ELR (cell line): ENCODE measurements at places on chromosomes 12 and 14.
A peak's percentile ranks its signal among the peaks of the same experiment; 100 is the strongest.

- DNase-seq = no peak
Measured at GRCh38 chr12:70994217-70994788, 73.8 kb upstream of the PTPRR start.

DNA sequence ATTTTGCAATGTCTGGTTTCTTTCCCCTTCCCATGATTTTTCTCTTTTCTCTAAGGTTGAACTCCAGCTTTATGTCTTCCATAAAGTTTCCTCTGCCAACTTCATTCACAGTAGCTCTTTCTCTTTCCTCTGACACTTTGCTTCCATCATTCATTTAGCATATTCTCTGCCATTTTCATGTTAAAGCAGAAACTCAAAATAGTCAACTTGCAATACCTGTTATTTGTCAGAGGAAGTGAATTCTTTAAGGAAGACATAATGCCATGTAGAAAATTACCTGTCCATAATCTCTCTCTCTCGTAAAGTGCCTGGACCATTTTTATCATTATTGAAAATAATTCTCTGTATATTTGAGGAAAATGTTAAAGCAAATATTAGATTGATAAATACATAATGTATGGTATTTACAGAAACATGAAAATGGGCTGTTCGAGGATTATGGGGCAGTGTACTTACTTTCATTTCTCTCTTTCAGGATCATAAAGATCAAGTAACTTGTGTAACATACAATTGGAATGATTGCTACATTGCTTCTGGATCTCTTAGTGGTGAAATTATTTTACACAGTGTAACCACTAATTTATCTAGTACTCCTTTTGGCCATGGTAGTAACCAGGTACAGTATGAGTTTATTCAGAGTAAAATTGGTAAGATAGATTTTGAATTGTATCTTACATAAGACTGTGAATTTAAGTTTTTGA lies 12.6 kb downstream of the NEDD1 start:
- DNase-seq = no peak

- DNase-seq = no peak
Measured at GRCh38 chr12:119406308-119406707, 71.8 kb downstream of the CCDC60 start.

DNA sequence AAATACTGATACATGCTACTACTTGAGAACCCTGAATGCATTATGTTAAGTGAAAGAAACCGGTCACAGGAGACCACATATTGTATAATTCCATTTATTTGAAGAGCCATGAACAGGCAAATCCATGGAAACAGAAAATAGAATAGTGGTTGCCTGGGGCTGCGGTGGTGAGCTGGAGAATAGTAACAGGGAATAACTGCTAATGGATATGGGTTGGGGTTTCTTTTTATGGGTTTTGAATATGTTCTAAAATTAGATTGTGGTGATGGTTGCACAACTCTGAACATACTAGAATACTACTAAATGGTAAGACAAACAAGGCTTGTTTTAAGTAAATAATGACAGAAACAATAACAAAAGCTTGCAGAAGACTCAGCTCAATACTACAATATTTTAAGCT lies 293.0 kb downstream of the BTG1 start:
- no peak for DNase-seq

- DNase-seq = no peak
Measured at GRCh38 chr14:59160506-59160905, 28.0 kb upstream of the DAAM1 start.

GRCh38 chr12:522692-523378 lies 63.1 kb downstream of the B4GALNT3 start:
- no peak for DNase-seq

DNA sequence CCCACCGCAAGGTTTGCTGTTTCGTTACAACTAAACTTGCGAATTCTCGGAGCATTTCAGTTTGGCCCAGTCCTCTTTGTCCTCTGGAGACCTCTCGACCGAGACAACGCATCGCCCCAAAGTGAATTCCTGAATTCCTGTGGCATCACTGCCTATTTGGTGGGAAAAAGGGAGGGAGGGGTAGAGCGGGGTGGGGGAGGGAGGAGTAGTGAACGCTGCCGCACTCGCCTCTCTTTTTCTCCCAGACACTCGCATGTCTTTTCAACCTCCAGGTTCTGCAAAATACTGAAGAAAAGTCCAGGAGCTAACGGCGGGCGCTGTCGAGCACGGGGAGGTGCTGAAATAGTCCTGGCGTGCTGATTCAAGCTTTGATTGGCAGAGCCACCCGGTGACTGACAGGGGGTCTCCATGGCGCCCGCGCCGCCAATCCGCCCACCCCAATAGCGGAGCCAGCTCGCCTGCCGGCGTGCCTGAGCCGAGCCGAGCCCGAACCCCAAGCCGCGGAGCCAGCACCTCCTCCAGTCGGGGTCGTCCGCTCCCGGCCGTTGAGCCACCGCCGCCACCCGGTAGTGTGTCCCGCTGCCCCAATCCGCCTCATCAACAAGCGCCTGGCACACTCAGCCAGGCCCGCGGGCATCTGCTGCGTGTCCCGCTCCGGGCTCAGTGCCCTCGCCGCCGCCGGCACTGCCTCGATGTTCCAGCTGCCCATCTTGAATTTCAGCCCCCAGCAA lies at the start of gene SIX6:
Gene SIX6 (plus strand): TSS at position 440 of the 731 bp plus-strand sequence. CDS start 253 bp downstream, at position 693.
- DNase-seq = no peak

DNA sequence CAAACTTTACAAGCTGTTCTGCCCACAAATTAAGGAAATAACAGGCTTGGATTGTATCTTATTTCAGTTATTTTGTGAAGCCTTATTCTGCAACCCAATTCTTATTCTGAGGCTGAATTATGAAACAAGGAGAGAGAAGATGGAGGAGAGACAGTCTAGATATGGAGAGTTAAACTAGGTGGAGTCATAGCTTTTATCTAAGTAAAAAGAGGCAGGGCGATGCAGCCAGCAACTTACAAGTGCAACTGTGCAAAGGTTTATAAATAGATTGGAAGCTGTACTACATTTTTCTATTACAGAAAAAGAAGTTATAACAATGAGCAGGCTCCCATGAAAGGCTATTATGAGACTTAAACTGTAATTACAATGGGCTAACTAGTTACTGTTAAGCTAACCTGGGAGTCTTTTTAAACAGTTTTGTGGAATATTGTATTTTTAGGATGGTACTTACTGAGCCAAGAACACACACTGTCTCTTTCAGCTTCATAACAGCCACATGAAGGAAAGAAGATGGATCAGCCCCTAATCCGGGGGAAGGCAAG lies 22.4 kb downstream of the NID2 start:
- DNase-seq = no peak

DNA sequence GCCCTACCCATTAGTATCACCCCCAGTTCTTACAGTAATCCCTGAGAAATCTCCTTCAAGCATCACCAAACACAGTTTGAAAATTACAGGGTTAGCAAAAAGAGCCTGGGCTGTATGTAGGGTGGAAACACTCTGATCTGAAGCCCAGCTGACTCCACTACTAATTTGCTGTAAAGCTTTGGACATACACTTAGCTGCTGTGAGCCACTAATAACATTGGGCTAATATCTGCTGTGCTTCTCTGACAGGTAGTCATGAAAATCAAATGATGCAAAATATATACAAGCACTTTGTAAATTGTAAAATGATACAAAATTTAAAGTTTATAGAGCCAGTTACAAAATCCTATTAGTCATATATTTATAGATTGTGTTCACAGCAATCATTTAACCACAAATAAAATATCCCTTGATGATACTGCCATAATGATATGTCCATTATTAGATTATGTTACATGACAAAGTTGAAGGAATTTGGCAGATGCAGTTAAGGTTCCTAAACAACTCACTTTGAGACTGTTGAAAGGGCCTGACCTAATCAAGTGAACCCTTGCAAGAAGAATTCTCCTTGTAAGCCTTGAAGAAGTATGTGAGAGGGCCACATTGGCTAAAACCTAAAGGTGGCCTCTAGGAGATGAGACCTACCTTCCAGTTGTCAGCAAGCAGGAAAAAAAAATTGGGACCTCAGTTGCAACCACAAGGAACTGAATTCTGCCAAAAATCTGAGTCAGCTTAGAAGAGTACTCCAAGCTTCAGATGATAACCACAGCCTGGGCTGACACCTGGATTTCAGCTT lies 19.0 kb downstream of the TWF1 start:
- DNase-seq = no peak

DNA sequence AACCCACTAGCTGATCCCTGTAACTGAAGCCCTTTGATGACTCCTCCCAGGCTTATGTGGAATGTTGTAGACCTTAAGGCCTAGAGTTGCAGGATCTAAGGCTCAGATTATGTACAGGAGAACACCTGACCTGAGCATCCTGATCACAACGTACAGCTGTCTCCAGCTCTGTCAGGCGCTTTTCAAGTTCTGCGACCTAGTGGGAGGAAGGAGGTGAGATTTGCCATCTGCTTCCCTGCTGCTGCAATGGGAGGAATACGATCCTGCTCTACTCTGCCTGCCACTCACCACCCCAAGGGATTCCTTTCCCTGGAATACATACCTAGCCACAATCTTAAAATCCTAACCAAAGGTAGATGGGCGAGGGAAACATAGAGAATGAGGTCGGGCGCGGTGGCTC lies 10.5 kb downstream of the MBD6 start:
- no peak for DNase-seq

- DNase-seq = no peak
Measured at GRCh38 chr12:43973993-43974392, 138.1 kb downstream of the TMEM117 start.

DNA sequence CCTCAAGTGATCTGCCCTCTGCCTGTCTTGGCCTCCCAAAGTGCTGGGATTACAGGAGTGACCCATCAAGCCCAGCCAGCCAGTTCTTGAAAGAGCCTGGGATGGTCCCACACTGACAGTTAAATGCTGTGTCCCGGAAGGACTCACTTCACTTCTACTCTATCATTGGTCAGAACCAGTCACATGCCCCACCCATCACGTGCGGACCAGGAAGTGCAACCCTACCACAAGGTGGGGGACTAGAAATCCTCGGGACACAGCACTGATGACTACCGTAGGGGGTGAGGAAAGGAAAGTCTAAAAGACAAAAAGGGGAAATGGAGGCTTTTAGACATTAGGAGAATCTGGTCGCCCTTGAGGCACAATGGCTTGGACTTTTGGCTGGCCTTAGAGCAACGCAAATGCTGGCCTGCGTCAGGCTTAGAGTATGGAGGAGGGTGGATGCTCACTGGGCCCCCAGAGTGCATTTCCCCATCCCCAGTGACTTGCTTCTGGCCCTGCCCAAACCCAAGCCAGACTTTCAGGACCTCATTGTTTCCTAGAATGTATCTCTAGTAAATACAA lies 207.7 kb downstream of the TTC8 start:
- no peak for DNase-seq

DNA sequence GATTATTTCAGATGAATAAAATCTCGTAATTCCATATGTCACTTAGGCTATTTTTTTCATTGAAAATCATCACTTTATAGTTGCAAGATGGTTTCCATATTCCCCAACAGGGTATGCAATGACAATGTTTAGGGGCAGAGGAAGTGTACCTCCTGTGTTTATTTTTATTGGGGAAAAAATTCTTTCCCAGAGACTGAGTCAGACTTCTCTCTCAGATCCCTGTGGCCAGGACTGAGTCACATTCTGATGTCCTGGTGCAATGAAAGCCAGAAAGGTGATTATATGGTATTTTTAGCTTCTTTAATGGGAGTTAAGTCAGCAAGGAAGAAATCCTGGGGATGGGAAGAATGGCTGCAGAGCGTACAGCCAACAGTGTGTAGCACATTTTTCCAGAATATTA lies 196.9 kb upstream of the ALG10 start:
- DNase-seq = peak; percentile 4

DNA sequence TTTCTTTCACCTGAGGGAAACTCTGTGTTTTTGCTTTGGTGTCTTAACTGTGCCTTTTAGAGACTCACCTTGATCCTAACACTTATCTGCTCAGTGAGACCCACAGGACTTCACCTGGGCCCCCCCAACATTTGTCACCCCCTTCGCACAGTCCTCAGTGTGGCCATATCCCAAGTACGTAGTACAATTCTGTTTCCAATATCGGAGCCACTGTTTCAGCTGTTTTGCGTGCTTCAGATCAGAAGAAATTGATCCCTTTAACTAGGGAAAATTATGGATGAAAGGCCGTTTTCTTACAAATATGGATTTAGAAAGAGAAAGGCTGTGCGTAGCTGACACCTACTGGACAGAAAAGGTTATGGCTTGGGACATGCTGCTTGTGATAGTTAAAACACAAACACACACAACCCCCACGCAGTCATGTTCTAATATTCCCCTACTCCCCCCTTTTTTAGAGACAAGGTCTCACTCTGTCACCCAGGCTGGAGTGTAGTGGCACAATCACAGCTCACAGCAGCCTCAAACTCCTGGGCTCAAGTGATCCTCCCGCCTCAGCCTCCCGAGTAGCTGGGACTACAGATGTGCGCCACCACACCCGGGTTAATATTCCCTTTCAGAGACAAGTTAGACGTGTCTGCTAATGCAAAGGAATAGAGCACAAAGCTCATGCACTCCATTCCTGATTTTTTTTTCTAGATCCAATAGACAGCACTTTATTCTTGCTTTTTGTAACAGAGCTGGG lies 3.6 kb upstream of the SLC7A8 start:
- DNase-seq = peak; percentile 72

GRCh38 chr12:52191841-52192791 lies at the start of gene KRT80:
TSS of gene KRT80 (minus strand) at chr12:52192014. CDS start at chr12:52191902, 112 bp downstream.
- peak; percentile 100 for DNase-seq

DNA sequence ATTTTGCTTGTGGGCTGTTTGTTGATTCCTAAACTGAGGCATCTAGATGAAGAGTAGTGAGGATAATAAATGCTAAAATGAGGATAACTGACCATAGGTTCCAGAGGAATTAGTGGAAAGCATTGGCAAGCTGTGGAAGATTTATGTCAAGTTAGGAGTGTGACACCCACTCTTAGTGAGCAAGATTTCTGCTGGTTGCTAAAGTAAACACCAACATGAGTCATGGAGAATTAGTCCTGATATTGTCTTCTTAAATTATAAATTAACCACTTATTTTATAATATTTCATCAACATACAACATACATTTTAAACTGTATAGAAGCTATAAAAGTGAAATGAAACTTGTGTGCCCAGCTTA lies 328.2 kb downstream of the RPL10L start:
- peak; percentile 34 for DNase-seq

GRCh38 chr12:7756993-7757392 lies 8.0 kb upstream of the NANOGNB start:
- no peak for DNase-seq

- no peak for DNase-seq
Measured at GRCh38 chr12:123907726-123908476, 64.7 kb downstream of the CCDC92 start.

DNA sequence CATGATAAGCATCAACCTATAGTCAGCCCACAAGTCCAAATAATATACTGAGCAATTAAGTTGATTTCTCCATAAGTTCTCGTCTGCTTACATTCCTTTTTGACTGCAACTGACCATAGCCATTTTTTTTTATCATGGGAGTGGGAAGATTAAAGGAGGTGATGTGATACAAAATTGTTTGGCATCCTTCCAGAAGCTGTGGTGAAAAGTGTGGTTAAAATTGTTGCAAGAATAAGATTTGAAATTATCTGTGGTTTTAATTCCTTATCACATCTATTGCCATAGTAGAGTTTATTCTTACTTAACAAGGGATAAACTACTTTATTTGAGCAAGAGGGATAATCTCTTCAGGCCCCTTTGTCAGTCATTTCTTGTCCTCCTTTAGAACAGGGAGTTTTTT lies 50.7 kb downstream of the LIN52 start:
- peak; percentile 8 for DNase-seq
